ENCODE measurements at places on chromosomes 13 and 19.

GRCh38 chr13:71786875-71787274, 80.1 kb downstream of the DACH1 start:
- DNase-seq: no peak

DNA sequence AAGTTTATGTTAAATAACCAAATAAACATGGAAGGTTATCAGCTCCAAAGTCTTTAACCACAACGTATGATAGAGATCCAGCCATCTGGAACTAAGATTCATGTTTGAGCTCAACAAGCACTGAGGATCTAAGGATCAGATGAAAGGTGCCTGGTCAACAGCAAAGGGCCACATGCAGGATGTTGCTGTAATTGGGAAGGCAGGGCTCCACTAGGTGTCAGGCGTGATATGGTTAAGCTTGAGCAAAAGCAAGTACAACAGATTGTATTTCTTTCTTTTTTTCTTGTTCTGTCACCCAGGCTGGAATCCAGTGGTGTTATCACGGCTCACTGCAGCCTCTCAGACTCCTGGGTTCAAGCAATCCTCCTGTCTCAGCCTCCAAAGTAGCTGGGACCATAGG, 12.0 kb downstream of the EBPL start:
- no peak for DNase-seq

DNA sequence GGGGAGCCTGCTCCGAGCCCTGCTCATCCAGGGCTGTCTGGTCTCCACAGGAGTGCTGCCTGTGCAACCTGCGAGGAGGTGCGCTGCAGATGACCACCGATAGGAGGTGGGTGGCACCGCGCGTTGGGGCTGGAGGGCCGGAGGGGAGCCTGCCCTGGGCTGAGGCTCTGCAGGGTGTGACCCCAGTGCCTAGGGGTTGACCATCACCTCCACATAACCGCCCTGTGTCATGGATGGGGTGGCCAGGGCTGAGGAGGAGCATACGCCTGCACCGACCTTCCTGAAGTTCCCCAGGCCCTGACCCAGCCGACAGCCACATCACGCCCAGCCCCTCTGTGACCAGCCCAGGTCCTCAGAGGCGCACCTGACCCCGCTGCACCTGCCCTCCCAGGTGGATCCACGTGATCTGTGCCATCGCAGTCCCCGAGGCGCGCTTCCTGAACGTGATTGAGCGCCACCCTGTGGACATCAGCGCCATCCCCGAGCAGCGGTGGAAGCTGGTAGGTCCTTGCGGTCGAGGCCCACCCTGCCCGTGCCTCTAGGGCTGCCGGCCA, 168.7 kb downstream of the KDM4B start:
- DNase-seq: no peak

- DNase-seq: no peak
Observed at GRCh38 chr13:45773236-45773635, 71.1 kb downstream of the CBY2 start.

- no peak for DNase-seq
Observed at GRCh38 chr19:56966225-56966696, 125.7 kb upstream of the PEG3 start.

GRCh38 chr13:98613591-98613990, 36.7 kb upstream of the STK24 start:
- no peak for DNase-seq

GRCh38 chr19:54905803-54906511, at the start of gene NCR1:
TSS of gene NCR1 (plus strand) at chr19:54906148. CDS start at chr19:54906188, 40 bp downstream.
- DNase-seq: no peak

GRCh38 chr13:97495678-97496077, 61.7 kb downstream of the RAP2A start:
- DNase-seq: no peak

DNA sequence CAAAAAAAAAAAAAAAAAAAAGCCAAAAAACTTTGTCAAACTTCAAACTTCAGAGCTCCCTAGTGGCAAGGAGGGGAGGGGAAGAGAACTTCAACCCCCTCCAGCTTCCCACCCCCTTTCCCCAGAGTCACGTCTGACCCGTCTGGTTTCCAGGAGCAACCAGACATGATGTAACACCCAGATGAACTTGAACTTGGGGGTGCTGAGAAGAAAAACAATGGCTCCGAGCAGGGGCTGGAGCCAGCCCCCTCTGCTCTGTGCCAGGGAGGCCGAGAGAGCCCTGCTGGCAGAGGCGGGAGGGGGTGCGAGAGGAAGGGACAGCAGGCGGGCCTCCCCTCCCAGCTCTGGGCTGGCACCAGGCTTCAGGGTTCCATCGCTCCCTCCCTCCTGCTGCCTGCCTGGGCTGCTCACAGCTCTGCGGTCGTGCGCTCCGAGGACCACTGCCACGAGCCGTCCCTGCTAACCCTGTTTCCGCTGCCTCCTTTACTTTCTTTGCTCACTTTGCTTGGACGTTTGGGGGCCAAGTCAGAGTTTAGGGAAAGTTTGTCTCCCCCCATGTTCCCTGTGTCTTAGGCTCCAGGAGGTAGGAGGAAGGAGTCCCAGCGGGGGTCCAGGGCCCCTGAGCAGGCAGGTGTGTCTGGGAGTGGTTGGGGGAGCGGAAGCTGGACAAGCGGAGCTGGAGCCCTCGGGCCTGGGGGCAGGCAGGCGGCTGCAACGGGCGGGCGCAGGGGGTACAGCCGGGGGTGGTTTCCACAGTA, 11.1 kb downstream of the LYL1 start:
- no peak for DNase-seq

GRCh38 chr13:83829810-83830209, 52.5 kb downstream of the SLITRK1 start:
- no peak for DNase-seq

- DNase-seq: no peak
Observed at GRCh38 chr13:48188131-48188530, 44.9 kb upstream of the ITM2B start.

GRCh38 chr19:17512574-17512939, 1.1 kb downstream of the PGLS start:
- no peak for DNase-seq

- no peak for DNase-seq
Observed at GRCh38 chr19:54141356-54141755, 3.8 kb downstream of the CNOT3 start.

DNA sequence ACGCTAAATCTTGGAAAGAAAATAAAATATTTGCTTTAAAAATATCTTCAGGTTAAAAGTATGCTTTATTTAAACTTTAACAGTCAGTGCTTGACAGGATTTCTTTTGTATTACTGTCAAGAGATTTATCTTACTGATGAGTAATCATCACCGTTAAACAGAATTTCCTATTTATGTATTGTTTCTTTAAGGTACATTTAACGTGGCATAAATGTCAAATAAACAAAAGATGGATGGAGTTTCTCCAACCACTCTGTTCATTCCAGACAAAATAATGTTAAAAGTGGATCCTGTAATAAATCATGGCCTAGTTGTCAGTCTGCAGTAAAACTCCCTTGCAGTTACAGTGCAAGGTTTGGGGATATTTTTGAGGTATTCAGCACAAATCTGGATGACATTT, 298.3 kb downstream of the DIAPH3 start:
- no peak for DNase-seq

GRCh38 chr13:37640499-37640898, 41.9 kb upstream of the POSTN start:
- DNase-seq: no peak

- DNase-seq: peak; percentile 28
Observed at GRCh38 chr13:23771552-23771951, 117.6 kb downstream of the MIPEP start.

- DNase-seq: no peak
Observed at GRCh38 chr13:45796426-45797235, 54.9 kb downstream of the SIAH3 start.

- DNase-seq: no peak
Observed at GRCh38 chr13:112674412-112675365, 15.1 kb upstream of the ATP11A start.

- no peak for DNase-seq
Observed at GRCh38 chr13:21723807-21724505, 53.1 kb downstream of the FGF9 start.

- DNase-seq: no peak
Observed at GRCh38 chr13:43884222-43884621, 4.5 kb downstream of the LACC1 start.

DNA sequence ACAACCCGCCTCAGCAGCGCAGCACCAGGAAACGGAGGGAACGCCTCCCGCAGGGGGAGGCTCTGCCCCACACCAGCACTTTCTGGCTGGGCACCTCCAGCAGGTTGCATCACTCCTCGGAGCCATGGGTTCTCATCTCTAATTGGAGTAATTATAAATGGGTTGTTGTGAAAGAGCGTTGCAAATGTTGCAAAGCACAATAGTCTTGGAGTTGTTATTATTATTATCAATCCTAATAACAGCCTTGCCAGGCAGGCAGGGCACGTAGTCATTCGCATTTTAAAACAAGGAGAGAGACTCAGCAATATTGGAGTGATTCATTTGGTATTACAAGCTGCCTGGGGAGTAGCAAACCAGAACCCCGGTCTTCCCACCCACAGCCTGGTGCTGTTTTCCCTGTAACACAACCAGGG, 108.6 kb upstream of the GJB6 start:
- no peak for DNase-seq

- no peak for DNase-seq
Observed at GRCh38 chr13:90564566-90564965, 782.9 kb upstream of the MIR17HG start.

GRCh38 chr19:16920816-16921529, 32.2 kb downstream of the F2RL3 start:
- DNase-seq: no peak

DNA sequence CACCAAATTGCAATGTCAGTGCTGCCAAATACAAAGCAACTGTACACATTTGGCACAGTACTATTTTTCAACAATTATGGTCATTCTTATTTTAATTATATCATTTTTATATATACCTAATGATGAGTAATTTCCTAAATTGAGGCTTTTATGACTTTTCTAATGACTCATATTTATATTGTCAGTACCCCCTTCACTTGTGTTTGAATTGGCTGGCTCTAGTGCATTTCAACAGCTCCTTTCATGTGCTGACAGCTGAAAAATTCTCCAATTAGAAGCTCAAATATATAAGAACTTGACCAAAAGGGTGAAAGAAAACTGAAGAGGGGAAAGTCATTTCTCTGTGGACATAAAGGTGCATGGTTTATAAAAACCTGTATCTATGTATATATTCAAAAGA, 263.3 kb downstream of the SLITRK1 start:
- no peak for DNase-seq

DNA sequence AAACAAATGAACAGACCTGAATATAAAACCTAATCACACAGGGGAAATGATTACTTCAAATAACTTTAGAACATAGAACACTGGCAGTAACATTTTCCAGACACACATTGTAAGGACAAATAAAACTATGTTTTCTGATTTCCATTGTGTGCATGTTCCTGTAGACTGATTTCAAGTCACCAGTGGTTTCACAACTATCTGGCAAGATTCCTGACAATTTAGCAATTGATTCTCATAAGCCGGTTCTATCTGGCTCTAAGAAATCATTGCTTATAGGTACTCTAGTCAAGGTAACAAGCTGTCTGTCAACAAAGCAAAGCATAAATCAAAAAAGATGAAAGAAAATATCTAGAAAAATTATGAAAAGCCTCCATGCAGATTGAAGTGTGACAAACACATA, 19.6 kb upstream of the PCCA start:
- no peak for DNase-seq

- DNase-seq: peak; percentile 9
Observed at GRCh38 chr13:97567510-97568243, 133.7 kb downstream of the RAP2A start.

DNA sequence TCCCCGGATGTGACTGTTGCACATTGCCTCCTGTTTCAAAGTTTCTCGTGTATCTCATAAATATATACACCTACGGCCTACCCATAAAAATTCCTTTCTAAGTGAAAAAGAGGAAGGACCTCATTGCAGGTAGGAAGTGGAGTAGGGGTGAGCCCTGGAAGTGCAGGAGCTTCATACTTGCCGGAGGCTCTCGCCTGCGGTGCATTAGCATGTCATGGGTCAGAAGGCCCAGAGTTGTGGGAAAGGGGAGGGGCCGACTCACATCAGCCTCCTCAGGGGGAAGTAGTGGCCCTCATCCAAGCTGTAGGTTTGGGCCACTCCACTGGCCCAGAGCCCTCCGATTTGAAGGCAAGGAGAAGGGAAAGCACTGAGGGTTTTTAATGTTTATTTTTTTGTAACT, 26.0 kb upstream of the IRS2 start:
- no peak for DNase-seq

- DNase-seq: no peak
Observed at GRCh38 chr13:49265822-49266221, 18.1 kb downstream of the CDADC1 start.

DNA sequence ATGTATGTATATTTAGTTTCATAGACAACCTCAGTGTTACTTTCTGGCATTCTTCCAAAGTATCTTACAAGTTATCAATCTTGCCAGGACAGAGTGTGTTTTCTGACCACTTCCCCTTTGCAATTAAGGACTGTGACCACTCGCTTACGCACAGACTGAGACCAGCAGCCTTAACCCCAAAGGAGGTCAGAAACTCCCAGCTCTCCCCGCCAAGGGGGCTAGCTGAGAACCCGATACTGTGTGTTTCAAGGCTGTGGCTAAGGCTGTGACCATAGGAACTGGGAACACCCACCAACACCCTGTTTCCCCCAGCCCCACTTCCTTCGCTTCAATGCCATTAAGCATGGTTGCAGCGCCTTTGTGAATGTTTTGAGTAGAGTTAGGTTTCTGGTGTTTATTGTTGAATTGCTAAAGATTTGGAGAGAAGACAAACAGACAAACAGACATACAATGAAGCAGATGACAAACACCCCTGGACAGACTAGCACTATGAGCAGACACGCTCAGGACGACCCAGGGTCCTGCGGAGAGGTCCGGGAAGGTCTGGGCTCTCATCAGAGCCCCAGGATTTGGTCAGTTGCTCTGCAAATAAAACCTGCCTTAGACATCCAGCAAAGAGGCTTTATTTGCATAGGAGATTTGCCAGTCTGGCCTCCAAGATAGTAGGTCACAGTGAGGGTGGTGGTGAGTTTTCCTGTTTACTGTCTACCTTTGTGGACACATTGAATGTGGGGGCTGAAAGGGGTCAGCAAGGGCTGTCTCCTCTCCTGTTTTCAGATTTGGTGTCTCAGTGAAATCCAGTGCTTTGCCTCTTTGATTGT, 25.0 kb upstream of the TNFSF11 start:
- DNase-seq: peak; percentile 65

DNA sequence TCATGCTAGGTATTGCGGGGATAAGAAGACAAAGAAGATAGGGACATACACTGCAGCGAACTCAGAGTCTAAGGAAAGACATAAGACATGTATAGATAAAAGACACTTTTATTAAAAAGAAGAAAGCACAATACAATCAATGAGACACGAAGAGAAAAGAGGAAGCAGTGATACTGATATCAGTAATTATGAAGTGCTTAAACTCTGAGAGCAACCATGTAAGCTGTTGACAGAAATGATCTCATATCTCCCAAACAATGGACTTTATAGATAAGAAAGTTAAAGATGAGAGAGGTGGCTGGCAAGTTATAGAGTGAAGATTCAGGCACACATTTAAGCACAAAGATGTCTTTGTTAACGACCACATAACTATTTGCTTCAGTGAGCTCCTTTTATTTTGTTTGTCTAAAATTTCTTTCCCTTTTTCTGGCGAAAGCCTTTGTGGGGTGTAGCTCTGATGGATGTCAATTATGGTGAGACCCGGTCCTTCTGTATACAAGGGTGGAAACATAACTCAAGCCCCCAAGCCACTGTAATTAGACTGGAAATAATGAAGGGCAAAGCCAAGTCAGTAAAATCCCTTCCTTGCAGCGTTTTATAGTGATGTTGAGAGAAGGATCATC, 818.0 kb upstream of the SLC10A2 start:
- DNase-seq: no peak
